ENCODE measurements at places on chromosomes 11 and 22.

GRCh38 chr11:69296890-69297786 lies 3.2 kb downstream of the MYEOV start:
- DNase-seq: peak; percentile 99

GRCh38 chr22:47574556-47574955 lies 812.1 kb downstream of the TBC1D22A start:
- DNase-seq: no peak

DNA sequence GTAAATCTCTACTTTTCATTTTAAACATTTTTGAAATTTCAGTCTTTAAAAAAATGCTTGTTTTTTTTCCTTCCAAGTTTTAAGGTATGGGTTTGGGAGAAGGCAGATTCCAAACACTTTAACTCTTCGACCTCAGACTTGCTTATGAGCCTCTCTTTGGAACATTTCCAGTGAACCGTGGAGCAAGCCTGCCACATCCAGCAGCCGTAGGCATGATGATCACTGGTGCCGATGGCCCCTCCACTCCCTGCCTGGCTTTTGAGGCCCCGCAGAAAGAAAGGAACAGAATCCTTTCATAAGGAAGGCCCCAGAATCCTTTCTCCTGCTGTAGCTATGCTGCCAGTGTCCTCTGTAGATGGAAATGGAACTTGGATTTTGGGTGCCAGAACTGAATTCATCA lies 50.7 kb downstream of the BMAL1 start:
- no peak for DNase-seq

DNA sequence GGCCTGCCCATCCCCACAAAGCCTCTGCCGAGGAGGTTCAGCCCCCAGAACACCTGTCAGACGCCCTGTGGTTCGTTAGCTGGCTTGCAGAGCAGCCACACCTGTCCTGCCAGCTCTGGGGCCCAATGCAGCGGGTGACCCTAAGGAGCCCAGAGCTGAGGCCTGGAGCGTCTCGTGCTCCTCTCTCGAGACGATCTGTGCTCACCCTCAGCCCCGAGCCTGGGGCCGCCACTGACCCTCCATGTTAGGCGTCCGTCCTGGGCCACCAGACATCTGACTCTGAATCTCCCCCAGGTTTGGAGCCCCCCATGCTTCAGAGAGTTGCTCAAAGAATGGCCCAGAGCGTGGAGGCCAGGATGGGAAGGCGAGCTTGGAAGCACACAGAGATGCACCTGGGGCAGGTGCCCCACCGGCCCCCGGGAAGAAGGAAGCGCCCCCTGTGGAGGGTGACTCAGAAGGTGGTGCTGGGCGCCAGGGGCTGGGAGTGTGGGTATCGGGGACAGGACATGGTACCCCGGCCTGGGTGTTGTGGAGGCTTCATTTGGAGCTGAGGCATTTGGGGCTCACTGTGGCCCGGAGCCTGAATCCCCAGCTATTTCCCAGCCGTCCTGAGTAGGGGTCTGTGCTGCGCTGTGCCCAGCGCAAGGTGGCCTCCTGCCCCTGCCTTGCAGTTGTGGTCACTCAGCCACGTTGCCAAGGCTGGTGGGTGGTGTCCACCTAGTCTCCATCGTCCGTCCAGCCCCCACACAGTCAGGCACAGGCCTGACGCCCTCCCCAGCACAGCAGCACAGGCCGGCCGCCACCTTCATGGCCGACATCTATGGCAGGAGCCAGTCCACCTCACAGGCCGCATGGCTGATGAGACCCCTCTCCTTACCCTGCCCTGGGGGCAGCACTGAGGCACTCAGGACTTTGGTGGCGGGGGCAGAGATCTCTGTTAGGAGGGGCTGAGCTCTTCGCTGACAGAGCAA lies 36.2 kb downstream of the SBF1 start:
- DNase-seq: no peak

DNA sequence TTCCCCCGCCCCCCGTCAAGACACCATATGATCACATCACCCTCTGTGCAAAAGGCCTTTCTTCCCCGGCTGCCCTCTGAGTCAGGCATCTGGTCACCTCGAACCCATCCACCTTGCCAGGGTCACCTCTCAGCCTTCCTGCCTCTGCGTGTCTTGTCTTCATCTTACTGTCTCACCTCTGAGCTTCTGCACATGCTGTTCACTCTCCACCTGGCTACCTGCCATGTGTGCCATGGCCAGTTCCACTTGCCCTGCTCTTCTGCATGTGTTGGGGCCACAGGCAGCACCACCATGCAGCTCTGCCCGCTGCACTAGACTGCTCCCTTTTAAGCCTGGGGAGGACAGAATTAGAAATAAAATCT lies 9.8 kb downstream of the ZNF74 start:
- DNase-seq: no peak

DNA sequence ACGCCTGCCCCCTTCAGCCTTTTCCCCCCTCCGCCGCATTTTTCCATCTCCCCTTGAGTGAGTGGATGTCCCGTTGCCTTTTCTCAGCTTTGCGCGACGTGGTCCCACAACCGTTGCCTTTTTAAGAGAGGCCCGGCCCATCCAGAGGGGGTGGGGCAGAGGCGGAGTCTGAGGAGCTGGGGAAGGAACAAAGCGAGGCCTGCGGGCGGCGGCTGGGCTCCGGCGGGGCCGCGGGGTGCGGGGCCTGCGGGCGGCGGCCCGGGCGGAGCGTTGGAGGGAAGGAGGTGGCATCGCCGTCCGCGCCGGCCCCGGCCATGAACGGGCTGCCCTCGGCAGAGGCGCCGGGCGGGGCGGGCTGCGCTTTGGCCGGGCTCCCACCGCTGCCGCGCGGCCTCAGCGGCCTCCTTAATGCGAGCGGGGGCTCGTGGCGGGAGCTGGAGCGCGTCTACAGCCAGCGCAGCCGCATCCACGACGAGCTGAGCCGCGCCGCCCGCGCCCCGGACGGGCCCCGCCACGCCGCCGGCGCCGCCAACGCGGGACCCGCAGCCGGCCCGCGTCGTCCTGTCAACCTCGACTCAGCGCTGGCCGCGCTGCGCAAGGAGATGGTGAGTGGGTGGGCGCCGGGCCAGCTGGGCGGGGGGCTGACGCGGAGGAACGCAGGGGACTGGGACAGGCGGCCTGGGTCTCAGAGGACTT lies at the start of gene FAM89B:
TSS of gene FAM89B (plus strand) at position 183 of the 696 bp plus-strand sequence. CDS start at position 315, 132 bp downstream.
- DNase-seq: peak; percentile 85

DNA sequence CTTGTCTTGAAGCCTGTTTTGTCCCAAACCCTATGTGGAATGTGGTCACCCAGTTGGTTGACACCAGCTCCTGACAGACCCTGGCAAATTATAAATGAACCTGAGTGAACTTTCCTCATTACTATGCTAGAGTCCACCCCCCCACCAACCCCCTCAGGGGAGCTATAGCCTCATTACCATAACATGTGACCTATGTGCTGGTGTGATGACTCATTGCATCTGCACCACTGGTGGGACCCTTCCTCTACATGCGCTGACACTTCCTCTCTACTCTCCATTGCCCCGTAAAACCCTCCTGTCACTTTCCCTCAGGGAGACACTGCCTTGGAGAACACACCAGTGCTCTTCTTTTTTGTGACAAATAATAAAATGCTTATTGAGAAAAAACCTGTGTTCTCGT lies 105.0 kb upstream of the SESN3 start:
- DNase-seq: no peak

GRCh38 chr11:16337421-16338213 lies 18.7 kb downstream of the SOX6 start:
- DNase-seq: peak; percentile 67

- no peak for DNase-seq
These were observed 18.2 kb upstream of the SYN3 start for GRCh38 chr22:33076343-33076742.

- DNase-seq: no peak
These were observed 97.4 kb downstream of the CHST1 start for GRCh38 chr11:45568049-45568448.

DNA sequence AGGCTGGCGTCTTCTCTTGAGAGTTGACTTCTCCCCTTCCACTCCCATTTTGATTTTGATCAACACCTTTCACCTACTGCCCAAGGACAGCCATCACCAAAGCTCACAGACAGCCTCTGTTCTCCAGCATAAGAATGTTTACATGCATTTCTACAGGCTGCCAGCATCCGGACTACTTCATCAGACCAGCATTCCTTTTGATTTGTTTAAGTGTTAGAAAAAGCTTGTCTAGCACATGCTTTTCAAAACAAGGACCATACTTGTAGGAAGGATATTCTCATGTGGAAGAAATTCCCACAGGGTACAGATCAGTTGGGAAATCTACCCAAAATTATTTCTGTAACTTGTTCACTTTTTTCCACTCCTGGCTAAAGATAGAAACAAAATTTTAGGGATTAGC lies 6.2 kb upstream of the KCNA4 start:
- DNase-seq: no peak

- DNase-seq: no peak
These were observed 15.8 kb downstream of the C11orf71 start for GRCh38 chr11:114384487-114384886.

DNA sequence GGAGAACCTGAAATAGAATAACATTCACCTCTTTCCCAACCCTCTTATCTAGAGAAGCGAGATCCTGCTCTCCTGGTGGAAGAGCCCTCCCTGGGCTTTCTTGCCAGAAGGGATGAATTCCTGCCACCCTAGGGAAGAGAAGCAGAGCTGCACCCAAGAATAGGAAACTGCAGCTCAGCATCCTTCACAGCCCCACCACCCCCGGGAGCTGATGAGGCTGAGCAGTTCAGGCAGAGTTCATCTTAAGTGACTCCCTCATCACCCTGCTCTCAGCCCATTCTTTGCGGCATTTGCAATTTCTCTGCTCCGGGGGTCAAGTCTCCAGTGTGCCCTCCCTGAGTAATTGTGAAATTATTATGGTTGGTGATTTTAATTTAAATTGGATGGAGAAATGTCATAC lies 514.9 kb downstream of the BUD13 start:
- DNase-seq: no peak

- DNase-seq: no peak
These were observed 22.5 kb upstream of the ALG8 start for GRCh38 chr11:78161962-78162371.

GRCh38 chr22:37561212-37562048 lies 1.1 kb downstream of the CDC42EP1 start:
- peak; percentile 92 for DNase-seq

DNA sequence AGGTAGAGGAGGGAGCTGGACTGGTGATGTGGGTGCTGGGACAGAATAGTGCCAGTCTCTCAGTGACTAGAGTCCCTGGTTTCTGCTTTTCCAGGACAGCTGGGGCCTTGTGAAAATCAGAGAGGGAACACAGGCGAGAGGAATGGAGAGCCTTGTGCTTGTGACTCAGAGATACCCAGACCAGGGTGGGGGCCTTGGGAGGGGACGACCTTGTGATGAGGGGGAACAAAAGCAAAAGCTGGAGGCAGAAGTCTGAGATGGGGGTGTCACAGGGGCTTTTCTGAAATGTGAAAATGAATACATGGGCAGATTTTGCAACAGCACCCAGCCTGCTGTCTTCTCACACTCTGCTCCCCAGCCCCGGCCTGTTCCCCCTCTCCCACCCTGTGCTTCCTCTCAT lies 3.4 kb upstream of the NR1H3 start:
- DNase-seq: no peak

- peak; percentile 47 for DNase-seq
These were observed 26.8 kb downstream of the CLDN25 start for GRCh38 chr11:113806406-113806805.

- peak; percentile 38 for DNase-seq
These were observed 4.6 kb downstream of the C11orf96 start for GRCh38 chr11:43947003-43947500.

DNA sequence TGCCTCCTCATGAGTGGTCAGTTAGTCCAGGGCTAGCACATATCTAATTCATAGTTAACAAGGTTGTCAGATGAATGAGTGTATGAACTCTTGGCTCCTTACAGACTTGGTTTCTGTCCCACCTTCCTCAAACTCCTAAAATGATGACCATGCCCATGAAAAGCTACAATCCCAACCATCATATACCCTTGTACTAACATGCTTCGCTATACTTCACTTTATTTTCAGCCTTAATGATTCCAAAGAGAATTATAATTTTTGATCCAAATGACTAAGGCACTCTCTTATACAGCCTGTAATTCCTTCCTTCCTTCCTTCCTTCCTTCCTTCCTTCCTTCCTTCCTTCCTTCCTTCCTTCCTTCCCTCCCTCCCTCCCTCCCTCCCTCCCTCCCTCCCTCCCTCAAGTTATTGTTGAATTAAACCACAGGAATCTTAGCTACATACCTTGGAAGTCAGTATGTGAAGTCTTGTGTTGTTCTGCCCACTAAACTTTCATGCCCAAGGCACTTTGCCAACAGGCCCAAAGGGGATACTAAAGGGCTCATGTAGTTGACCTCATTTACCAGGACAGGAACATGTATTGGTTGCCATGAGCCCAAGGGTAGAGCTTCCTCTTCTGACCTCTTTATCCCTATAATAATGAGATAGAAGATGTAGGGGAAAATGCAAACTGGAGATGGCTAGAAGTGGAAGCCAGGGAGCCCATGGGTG lies 37.4 kb downstream of the CALCA start:
- no peak for DNase-seq

DNA sequence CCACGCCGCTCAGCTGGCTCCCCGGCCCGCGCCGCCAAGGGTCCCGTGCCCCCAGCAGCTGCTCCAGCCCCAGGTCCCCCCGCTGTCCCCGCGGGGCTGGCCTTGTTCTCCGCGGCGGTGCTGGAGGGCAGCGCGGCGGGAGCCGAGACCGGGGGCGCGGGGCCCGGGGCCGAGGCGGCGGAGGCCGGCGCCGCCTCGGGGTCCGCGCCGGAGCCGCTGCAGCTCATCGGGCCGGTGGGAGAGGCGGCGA lies 128 bp downstream of the TAF10 start:
- no peak for DNase-seq

DNA sequence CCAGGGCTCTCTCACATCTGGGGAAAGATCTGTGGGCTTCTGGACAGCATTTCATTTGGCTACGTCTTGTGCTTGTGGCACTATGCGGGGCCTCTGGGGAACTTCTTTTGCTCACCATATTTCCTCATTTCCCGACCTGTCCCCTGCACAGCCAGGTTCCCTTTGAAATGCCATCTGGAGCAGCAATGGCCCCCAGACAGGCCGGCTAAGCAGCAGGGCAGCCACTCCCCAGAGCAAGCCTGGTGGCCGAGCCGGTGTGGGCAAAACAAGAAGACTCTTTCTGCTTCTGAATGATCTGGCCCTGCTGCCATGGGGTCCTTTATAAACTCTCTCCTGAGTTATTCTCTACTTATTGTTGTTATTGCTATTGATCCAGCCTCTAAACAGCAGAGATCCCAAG lies 190.7 kb upstream of the NECTIN1 start:
- DNase-seq: no peak

DNA sequence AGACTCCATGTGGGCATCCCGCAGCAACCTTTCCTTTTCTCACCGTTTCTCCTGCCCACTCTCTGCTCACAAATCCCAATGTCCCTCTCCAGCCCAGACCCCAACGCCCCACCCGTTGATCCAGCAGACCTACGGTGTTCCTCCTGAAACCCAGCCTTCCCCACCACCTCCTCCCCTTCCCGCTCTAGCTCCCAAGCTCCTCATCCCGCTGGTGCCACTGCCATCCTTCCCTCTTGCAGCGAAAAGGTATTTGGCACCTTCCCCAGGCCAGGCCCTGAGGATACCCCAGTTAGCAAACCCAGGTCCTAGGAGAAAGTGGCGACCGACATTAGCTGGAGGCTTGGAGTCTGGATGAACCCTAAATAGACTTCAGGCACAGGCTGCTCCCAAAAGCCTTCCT lies 84.0 kb upstream of the RTL6 start:
- DNase-seq: no peak

Measured in KBM-7 (cell line).